Activated T-helper 1 cell treated with anti-CD3 and anti-CD28 coated beads, Interleukin-2, amount 50 U/mL, for 16 hours (primary cell): ENCODE measurements at places on chromosomes 7 and 10.

DNA sequence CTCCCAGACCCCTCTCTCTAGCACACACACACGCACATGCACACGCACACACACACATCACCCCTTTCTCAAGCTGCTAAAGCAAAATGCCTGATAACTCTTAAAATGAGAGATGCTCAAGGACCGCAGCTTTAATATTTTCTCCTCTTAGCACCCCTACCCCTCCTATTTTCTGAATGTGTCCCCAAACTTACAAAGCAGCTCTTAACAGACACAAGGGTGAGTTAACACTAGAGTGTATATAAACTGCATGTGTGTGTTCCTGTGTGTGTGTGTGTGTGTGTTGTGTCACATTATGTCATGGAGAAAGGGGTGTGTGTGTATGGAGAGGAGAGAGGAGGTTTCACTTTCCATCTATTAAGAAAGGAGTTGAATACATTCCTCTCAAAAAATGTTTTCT, 1.3 kb downstream of the PTN start:
- DNase-seq = no peak

GRCh38 chr7:73504017-73504416, 18.1 kb downstream of the BAZ1B start:
- DNase-seq = no peak

GRCh38 chr7:1228545-1229201, 4.0 kb upstream of the UNCX start:
- DNase-seq = no peak

- no peak for DNase-seq
These were observed 7.5 kb downstream of the MYO1G start for GRCh38 chr7:44971188-44971901.

- no peak for DNase-seq
These were observed 37.7 kb upstream of the ZNF438 start for GRCh38 chr10:31069411-31069810.

DNA sequence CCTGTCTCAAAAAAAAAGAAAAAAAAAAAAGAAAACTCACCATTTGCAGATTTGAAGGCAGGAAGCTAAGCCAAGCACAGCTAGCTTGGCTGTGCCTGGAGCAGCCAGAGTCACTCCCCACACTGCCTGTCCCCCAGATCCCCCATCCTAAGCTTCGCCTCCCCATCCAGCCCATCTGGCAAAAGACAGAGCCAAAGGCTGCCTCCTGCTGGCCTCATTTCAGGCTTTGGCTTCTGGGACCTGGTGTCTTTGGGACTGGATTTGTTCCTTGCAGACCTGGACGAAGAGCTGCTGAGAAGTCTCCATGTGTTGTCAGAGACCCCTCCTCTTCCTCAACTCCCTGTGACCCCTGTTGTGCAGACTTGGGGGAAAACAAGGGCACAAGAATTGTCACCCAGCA, 8.1 kb downstream of the ASL start:
- no peak for DNase-seq

DNA sequence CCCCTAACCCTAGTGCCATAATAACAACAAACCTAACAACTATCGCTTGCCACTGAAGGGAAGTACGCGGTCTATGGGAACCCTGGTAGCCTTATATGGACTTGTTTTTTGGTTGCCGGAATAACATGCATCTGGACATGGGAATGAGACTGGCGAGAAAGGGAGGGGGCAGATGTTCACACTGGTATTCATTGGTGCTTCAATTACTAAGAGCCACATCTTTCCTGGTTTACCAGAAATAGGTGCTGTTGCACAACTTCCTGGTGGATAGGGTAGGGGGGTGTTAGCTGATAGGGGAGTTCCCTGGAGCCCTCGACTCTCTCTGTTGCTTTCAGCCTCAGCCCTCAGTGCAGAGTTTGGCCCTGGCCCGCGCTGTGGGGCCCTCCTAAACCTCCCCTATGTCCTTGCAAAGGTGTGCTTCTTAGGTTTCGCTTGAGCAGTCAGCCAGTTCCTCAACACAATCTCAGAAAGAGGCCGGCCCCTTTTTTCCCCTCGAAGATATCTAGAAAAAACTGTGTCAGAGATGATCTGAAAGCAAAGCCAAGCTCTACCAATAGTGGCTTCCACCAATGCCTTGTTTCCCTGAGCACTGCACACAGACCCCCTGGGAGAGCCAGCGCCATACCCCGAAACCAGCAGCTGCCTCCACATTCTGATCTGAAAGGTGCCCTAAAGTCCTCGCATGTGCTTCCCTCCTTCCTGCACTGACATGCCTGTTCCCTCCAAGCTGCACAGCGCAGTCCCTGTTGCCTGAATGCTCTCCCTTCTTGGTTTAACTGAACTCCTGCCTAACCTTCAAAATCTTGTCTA, 13.5 kb downstream of the TBXAS1 start:
- DNase-seq = no peak

GRCh38 chr7:299169-299568, 9.2 kb downstream of the FOXL3 start:
- DNase-seq = no peak

DNA sequence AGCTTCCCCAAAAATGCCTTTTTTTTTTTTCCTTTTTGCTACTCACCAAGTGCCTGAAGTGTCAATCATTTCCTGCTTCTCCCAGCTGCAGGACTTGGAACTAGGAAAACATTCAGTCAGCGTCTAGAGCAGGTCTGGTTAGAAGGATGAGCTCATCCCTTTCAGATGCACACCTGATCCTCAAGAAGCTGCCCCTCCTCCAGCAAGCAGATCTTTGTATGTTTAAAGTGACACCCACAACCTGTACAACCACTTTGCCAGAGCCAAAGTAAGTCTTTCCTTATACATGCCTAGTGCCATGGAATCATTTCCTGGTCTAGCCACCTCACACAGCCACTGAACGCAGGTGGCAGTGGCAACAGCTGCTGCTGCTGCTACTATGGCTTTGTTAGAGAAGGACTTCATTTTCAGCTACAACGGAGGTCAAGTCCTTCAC, 10.4 kb upstream of the USP54 start:
- DNase-seq = no peak

DNA sequence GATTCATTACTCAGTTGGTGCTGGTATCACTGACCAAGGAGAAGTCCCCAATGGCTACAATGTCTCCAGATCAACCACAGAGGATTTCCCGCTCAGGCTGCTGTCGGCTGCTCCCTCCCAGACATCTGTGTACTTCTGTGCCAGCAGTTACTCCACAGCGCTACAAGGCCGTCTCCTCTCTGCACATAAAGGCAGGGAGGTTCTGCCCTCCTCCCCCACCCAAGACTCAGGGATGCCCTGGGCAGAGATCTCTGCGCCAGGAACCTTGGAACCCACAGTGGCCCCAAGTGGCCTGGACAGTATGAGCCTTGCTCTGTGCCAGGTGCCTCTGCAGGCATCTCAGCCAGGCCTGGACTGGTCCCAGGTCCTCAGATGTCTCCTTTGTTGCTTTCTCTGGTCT, 193.4 kb upstream of the PRSS58 start:
- DNase-seq = no peak

GRCh38 chr10:120805014-120805812, 45.9 kb upstream of the WDR11 start:
- DNase-seq = no peak

GRCh38 chr10:131210181-131210580, 101.3 kb downstream of the TCERG1L start:
- no peak for DNase-seq

DNA sequence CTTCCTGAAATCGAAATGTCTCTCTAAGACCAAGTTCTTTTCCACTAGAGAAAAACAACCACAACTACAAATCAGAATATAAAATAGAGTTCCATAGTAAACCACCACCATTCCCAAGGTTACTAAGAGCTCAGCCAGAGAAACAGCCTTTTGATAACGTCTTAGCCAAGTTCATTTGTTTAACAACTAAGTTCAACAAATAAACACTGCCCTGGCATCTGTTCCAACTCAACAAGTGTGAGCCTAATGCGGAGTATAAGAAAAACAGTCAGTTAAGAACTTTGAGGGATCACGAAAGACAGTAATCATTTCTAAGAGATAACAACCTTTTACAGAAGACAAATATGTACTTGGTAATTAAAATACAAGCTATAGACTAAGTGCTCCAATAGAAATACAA, 77.3 kb downstream of the CALD1 start:
- DNase-seq = no peak

GRCh38 chr7:140643416-140643815, 2.8 kb upstream of the DENND2A start:
- DNase-seq = no peak

- DNase-seq = no peak
These were observed 46.0 kb downstream of the ST7 start for GRCh38 chr7:116999311-116999710.

- no peak for DNase-seq
These were observed 306.2 kb upstream of the AKR1E2 start for GRCh38 chr10:4519658-4520402.

- no peak for DNase-seq
These were observed 13.2 kb upstream of the TAS2R60 start for GRCh38 chr7:143429770-143430698.
